ENCODE measurements at places on chromosomes 5 and 9. TPM values are rescaled to one million over a fixed set of nuclear protein-coding genes. Genes with fewer than 3 reads are reported as not detected.

- H3K36me3 ChIP-seq = no peaks in the 10 kb centered on the region
- H3K4me3 ChIP-seq = no peak overlapping the region
Measured at GRCh38 chr5:169917500-169917899, 62.8 kb downstream of the INSYN2B start.

DNA sequence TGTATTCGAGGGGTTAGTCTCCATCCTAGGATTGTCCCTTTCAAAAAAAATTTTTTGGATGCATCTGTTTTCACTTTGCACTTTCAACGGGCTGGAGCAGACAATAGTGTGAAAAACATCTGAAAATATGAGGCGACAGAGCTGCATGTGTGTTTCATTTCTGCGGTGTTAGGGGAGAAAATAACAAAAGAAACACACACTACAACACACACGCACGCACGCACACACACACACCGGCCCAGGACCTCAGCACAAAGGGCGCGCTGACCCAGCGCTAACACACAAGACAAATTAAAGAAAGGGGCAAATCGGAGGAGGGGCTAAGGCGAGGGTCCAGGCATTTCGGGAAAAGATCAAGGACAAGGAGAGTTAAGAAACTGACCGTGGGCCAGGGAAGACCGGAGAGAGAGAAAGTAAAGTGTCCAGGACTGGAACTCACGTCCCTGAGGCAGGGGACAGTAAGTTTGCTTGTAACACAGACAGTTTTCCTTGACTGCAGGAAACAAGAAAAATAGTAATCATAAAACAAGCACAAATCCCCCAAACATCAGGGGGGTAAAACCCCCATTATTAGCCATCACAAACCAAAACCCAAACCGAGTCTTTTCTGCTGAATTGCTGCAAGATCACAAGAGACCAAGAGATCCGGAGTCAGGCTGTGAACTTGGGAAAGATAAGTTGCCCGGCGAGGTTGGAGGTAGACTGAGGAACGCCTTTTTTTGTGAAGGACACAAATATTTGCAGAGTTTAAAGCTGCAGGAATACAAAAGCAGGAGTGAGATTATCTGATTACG, 302.1 kb downstream of the PARP8 start:
- peaks cover 37% of the 10 kb centered on the region for H3K27me3 ChIP-seq
- no peaks in the 10 kb centered on the region for H3K36me3 ChIP-seq
- peak overlapping the region; percentile 8 for H3K27ac ChIP-seq
- H3K4me1 ChIP-seq = peaks cover 16% of the 10 kb centered on the region

- peaks cover 4% of the 10 kb centered on the region for H3K4me1 ChIP-seq
- no peak for DNase-seq
- H3K27me3 ChIP-seq = no peaks in the 10 kb centered on the region
- H3K27ac ChIP-seq = peak overlapping the region; percentile 63
- H3K4me3 ChIP-seq = no peak overlapping the region
Measured at GRCh38 chr5:956941-957747, 51.5 kb upstream of the NKD2 start.

DNA sequence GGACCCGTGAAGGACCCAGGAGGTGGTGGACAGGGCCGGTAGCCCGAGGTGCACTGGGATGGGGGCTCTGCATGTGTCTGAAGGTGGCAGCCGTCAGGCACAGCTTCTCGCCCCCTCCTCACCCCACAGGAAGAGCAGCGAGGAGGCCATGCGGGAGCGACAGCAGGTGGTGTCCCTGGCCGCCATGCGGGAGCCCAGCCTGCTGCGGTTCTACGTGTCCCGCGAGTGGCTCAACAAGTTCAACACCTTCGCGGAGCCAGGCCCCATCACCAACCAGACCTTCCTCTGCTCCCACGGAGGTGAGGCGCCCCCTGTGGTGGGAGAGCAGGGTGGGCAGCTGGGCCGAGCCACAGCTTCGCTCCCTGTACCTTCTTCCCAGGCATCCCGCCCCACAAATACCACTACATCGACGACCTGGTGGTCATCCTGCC, 39.9 kb downstream of the USP20 start:
- no peak overlapping the region for H3K27ac ChIP-seq
- H3K27me3 ChIP-seq = no peaks in the 10 kb centered on the region
- DNase-seq = no peak

The PRUNE2 gene
- polyA plus RNA-seq = 3.6 TPM

The FBP2 gene
- 0.47 TPM for polyA plus RNA-seq
